ENCODE measurements at places on chromosomes 7 and 10.

DNA sequence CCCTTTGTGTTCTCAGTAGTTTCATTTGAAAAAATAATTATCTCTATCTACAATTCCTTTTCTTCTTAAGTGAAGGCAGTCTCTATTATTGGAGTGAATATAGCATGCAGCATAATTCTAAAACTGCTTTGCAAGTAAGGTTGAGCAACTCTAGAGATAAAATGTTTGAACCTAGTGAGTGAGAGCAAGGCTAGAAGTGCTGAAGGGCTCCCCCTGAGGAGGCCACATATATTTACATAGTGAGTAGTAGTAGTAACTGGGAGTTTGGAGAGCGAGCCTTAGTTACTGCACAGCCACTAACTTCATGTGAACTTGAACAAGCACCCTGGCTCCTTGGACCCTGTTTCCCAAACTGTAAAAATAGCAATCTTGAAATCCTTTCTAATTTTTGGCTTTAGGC, 141.5 kb upstream of the DKK1 start:
- DNase-seq, result no peak

DNA sequence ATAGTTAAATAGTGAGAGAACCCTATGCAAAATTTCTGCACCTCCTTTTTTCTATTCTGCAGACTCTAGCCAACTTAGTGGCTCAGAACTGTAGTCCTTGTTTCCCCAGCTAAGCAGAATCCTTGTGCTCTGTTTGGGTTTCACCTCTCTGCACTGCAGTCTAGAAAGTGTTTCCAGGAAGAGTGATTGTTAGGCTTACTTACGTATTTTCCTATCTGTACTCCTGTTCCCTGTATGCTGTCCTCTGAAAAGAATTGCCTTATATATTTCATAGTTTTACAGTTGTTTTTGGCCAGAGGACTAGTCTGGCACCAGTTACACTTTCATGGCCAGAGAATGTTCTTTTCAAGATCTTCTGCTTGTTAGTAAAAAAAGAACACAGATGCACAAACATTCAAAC, 154.6 kb upstream of the POT1 start:
- DNase-seq, result no peak

GRCh38 chr10:114974625-114975024, 36.6 kb downstream of the TRUB1 start:
- no peak for DNase-seq

DNA sequence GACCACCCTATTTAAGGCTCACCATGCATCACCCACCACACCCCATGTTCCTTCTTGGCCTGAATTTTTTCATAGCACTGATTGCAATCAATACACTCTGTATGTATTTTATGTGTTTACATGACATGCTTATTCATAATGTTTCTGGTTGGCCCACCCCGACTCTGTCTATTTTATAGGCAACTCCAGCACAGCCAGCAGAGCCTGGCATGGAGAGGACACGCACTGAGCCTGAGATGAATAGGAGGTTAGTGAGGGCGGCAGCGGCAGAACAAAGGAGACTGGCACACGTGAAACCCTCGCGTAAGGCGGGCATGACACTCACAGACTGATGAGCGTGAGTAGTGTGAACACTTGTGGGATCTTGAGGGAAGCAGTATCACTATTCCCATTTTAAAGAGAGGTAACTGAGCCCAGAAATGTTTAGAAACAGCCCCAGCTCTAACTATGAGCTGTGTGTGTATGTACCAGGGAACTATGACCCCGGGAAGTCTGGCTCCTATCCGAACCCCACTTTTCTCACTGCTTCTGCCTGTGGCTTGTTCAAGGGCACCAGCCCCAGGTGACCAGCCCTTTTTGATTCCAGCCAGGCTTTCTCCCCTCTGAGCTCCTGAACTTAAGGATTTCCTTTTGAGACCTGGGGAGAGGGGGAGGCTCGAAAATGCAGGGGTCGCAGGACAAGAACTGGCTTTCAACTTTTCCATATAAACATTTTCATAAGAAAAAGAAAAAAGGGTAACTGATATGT, 113.3 kb downstream of the ARHGAP22 start:
- DNase-seq, result no peak

- no peak for DNase-seq
These were observed 2.2 kb upstream of the PDK4 start for GRCh38 chr7:95598511-95598910.

GRCh38 chr7:37920305-37920848, at the start of gene EPDR1:
TSS of gene EPDR1 (plus strand) at chr7:37920640. CDS start at chr7:37920940, 300 bp downstream.
- DNase-seq, result peak; percentile 65

GRCh38 chr7:151590071-151590849, 70.6 kb upstream of the RHEB start:
- no peak for DNase-seq

- no peak for DNase-seq
These were observed 11.0 kb downstream of the CROT start for GRCh38 chr7:87356448-87356847.

- no peak for DNase-seq
These were observed 152.0 kb upstream of the NRBF2 start for GRCh38 chr10:62981096-62981495.

DNA sequence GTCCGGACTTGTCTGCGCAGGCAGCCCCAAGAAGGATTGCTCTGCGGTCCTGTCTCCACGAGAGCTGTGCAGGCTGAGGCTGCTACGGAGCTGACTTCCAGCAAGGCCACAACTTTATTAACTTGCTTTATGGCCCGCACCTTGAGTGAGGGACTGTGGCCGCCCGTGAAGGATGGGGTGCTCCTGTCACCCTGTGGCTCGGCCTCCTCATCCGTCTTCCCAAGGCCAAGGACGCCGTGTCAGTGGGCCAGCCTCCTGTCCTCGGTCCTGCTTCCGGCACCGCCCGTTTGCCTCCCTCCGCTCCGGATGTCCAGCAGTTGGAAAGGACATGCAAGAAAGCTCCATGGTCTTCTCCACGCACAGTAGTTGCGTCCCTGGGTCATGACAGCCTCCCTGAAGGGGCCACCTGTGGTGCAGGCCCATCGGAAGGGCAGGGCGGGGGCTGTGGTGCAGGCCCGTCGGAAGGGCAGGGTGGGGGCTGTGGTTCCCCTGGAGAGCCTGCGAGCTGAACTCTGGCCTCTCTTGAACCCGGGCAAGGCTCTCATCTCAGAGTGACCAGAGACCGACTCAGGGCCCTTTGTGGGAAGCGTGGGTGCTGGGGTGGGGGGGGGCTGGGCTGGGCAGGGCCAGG, 87.1 kb downstream of the NKX6-2 start:
- DNase-seq, result no peak

DNA sequence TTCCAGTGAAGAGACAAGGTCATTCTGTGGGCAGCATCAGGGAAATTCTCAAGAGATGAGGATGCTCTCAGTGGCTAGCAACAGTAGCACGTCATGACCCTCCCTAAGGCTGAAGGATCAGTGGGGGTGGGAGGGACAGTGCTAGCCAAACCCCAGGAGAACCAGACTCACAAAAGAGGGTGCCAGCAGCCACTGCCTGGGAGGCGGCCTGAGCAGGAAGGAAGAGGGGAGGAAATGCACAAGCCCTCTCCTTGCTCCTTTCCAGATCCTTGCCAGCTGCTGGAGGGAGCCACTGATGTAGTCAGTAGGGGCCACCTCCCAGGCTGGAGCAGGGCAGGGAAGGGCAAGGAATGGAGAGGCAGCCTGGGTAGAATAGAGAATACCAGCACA, 302.7 kb downstream of the RPS24 start:
- DNase-seq, result no peak

GRCh38 chr10:122163174-122164022, 107.7 kb upstream of the BTBD16 start:
- no peak for DNase-seq

- peak; percentile 94 for DNase-seq
These were observed 289.3 kb downstream of the PTEN start for GRCh38 chr10:88152728-88153133.

GRCh38 chr10:21753497-21754270, 219.7 kb downstream of the MLLT10 start:
- no peak for DNase-seq

DNA sequence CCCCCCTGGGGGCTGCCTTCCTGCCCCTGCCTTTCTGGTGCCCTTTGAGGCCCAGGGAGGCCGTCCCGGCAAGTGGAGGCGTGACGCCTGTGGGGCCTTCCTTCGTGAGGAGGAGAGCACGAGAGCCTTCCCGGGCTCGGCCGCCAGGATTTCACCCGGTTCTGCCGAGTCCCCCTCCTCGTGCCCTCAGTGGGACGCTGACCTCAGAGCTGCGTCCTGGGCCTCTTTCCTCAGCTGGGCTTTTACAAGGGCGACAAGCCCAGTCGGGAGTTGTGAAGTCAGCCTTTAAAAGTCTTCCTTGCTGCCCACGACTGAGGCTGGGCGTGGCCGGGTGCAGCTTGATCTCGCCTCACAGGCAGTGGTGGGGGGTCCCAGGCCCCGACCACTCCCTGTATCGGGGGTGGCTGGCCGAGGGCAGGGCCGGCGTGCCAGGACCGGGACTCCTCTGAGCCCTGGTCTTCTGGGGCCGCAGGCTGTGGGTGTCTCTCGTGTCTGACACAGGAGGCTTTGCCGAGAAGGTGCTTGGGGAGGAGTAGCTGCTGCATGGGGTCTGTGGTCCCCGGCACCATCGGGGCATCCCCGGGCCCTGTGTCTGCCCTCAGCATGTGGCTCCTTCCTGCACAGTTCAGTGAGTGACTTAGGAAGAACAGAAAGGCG, 41.8 kb downstream of the FAM20C start:
- peak; percentile 15 for DNase-seq

DNA sequence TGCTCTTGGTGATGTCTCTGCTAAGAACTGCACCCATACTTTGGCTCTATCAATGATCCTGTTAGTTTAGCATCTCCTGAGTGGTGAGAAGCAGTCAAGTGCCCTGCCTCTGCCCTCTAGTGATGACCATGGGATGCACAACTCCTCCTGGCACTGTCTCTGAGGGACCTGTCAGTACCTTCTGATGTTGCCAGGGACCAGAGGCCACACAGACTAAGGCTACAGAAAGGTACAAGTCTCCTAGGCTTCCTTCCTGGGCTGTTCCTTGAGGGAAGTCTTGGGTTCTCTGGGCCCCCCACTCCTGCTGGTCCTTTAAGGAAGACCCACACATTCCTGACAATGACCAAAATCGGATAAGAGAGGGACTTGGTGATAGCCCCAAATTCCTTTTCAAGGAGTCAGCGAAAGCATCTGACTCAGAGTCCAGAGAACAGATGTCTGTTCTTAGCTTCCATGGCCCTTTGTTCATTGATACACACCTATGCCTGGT, 15.3 kb downstream of the NKX2-3 start:
- no peak for DNase-seq

DNA sequence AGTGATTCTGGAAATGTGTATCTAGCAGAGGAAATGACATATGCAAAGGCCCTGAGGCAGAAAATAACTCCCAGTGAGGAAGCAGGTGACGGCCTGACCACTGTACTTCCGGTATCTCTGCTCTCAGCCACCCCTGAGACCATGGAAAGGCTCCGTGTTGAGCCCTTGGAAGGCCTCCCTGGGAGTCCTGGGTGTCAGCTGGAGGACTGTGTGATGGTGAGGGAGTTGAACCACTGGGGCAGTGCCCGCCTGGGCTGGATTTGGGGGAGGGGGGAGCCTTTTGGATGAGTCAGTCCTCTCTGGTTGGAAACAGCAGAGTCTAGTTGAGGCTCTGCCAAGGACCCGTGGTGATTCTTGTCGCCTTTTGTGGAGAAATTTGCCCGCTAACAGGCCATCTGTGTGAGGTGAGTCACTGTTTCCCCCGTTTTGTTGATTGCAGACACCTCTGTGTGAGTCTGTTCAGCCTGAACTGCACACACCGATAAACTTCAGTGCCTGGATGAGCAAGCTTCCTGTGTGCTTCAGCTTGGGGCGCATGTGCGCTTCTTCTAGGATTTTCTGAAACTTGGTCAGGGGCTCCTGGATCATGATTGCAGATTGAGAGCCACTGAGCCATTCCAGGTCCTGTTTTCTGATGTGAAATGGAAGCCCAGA, 98.6 kb downstream of the GRK5 start:
- peak; percentile 28 for DNase-seq

GRCh38 chr10:120805014-120805812, 45.9 kb upstream of the WDR11 start:
- DNase-seq, result no peak

DNA sequence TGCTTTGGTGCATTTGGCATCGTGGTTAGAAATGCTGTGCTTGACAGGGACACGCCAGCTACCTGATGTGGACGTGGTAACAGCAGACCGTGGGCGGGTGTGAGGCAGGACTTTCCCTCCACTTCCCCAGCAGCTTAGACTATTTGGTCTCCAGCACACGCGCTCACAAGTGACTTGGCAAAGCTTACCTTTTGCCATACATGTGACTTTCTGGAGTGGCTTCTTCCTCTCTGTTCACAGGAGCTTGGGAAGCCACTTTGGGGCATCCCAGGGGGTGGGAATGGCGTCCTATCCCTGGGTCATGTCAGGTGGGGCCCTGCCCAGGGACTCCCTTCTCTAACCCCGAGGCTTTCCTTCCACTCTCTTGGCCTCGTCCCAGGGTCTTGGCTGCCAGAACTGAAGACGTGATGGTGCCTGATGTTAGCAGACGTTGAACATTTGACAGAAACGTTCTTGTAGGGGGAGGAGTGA, 228.7 kb upstream of the KLF6 start:
- DNase-seq, result no peak

All from foreskin melanocyte (primary cell).